ENCODE measurements at places on chromosomes 6 and 20.

DNA sequence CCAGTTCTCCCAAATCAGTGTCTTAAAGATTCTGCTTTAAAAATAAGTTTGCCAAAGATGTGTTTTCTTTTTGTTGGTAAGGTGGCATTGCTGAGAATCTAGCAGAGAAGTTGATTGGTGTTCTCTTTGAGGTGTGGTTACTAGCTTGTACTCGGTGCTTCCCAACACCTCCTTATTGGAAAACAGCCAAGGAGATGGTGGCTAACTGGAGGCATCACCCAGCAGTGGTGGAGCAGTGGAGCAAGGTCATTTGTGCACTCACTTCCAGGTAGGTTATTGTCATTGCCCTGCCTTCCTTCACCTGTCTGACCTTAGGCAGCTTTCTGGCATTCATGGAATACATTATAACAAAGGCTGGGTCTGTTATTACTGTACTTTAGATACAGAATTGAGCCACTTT lies 26.7 kb downstream of the RALGAPB start:
- DNase-seq = no peak

GRCh38 chr6:100093405-100093804 lies 99.4 kb upstream of the MCHR2 start:
- DNase-seq = no peak

GRCh38 chr20:4887586-4887985 lies 113.7 kb downstream of the SLC23A2 start:
- no peak for DNase-seq

GRCh38 chr6:169371344-169372127 lies 117.9 kb upstream of the THBS2 start:
- DNase-seq = no peak

DNA sequence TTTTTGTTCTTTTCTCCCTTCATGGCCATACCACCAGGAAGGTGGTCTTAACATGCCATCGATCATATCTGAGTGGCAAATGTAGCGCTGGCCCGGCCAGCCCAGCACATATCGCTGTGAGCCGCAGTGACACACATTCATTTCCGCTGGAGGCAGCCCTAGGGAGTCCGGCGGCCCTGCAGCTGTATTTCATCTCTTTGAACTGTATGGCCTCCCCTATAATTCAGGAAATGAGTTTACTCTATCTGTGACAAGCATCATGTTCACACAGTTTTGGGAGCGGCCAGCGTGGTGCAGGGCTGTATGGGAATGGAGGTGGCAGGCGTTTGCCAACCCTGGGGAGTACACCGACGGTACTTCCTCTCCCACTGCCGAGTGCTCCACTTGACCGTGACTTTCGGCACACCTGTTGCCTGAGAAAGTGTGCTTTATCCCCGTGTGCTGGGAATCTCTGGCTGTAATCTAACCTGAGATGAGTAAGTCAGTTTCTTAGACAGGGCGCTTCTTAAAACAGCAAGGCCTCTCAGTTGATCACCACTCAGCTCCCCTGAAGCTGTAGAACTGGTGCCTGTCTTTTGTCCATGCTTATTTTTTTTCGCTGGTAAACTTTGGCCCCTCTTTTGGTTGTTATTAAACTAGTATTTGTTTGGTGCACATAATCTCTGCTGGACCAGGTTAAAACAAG lies 257.1 kb upstream of the TAB2 start:
- DNase-seq = peak; percentile 19

GRCh38 chr6:6923605-6924004 lies 184.2 kb upstream of the RREB1 start:
- DNase-seq = no peak

DNA sequence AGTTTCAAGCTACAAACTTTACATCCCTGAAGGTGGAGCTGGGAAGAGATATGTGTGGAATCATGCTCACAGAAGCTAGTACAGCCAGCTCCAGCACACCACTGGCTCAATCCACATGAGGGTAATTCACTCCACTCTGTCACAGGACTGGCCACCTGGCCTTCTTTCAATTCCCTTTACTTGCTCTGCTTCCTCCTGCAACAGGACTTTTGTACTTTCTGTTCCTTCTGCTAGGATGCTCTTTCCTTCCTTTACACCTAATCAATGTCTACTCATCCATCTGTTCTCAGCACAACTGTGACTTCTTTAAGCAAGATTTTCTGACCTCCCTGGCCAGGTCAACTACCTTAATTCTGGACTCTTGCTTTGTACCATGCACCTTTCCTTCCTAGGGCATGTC lies 39.4 kb upstream of the MYB start:
- DNase-seq = no peak
